Head of caudate nucleus (tissue), 42 donors: ENCODE measurements at places on chromosomes 11 and 22.
A peak's percentile ranks its signal among the peaks of the same experiment; 100 is the strongest.

DNA sequence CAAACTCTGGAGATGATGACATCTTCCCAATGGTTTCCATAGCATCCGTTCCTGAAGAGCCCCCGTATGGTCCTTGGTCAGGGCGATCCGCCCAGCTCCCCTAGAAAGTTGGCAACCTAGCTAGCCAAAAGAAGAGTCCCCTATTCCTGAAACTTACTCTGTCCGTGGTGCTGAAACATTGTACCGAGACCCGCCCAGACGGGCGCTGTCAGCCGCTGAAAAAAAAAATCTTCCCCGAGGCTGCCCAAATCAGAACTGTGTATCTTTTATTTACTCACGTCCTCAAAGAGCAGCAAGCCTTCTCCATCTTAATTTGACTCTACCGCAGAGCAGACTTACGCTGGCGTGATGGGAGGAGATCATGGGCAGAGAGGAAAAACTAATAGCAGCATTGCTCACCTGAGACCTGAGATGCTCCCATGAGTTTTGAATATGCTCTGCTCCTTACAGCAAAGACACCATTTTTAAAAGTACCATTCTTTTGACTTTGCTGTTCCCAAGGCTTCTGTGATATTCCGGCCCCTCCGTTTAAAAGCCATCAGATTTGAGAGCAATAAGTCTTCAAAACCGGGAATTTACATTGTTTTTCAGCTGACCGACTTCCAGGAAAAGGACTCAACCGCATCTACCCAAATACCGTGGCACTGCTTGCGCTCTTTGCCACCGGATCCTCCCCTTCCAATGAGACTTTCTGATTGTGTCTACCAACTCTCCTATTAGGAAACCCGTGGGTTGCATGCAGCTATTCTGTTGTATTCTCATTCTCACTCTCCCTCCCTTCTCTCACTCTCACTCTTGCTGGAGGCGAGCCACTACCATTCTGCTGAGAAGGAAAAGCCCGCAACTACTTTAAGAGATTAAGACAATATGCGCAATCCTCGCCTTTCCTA lies at the start of gene SLC17A6:
TSS of gene SLC17A6 (plus strand) at position 786 of the 890 bp plus-strand sequence. CDS start 153 bp downstream, outside the sequence.
- no peak for DNase-seq

DNA sequence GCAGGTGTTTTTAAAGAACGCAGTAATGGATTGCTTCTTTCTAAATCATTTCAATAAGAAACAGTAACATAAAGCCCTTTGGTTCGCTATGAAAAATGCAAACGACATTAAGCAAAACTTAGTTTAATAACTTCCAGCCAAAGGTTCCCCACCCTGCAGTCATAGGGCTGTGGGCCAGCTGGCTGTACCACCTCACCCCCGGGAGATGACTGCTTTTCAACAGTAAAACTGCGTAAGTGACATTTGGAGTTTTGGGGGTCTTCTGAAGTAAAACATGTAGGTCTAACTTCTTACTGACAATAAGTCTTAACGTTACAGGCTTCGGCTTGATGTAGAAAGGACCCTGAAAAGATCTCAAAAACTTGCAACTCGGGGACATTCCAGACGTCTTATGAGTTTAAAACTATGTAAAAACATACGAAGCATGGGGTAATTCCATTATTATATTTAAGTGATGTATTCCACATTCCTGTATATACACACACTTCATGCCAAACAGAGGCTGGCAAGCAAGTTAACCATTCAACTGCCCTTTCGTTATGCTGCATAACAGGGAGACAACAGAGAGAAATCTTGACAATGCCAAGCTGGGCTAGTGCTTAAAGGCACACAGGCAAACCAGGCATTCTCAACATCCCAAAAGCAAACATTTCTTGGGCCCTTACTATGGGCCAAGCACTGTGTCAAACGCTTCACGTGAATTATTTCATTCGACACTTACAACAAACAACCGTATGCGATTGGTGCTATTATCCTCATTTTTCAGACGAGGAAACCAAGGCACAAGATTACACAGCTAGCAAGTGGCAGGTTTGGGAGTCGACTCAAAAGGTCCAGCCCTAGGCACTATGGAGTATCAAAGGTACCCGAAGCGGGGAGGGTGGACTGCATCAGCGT lies 1.2 kb downstream of the MRTFA start:
- no peak for DNase-seq

DNA sequence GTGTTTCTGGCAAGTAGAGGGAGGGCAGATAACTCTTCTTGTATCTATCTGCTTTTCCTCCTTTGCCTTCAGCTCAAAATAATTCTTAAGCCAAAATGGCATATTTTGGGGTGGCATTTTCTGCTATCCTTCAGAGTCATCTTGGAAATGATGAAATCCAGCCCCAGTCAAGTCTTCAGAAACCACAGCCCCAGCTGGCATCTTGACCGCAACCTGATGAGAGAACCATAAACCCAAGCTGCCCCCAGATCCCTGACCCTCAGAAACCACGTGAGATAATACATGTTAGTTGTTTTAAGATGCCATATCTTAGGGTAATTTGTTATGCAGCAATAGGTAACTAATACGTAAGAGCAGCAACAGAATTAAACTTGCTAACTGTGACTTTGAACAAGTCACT lies 15.1 kb upstream of the PAMR1 start:
- no peak for DNase-seq

GRCh38 chr11:80649186-80649585 lies 1208.4 kb upstream of the TENM4 start:
- DNase-seq = no peak

DNA sequence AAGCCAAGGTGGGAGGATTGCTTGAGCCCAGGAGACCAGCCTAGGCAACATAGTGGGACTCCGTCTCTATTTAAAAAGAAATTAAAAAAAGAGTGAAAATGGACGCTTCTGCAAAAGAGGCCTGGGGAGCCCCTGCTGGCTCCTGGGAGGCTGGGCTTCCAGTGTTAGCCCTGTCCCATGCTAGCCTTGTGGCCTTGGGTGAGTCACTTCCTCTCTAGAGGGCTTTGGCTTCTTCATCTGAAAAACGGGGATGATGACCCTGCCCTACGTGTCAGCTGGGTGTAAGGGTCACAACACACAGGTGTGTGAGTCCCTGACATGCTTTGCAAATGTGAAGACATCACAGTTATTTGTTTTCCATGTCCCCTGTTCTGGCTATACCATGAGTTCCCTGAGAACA lies 32.8 kb downstream of the FAM227A start:
- no peak for DNase-seq

GRCh38 chr22:32649515-32650200 lies 151.8 kb upstream of the TIMP3 start:
- DNase-seq = no peak

DNA sequence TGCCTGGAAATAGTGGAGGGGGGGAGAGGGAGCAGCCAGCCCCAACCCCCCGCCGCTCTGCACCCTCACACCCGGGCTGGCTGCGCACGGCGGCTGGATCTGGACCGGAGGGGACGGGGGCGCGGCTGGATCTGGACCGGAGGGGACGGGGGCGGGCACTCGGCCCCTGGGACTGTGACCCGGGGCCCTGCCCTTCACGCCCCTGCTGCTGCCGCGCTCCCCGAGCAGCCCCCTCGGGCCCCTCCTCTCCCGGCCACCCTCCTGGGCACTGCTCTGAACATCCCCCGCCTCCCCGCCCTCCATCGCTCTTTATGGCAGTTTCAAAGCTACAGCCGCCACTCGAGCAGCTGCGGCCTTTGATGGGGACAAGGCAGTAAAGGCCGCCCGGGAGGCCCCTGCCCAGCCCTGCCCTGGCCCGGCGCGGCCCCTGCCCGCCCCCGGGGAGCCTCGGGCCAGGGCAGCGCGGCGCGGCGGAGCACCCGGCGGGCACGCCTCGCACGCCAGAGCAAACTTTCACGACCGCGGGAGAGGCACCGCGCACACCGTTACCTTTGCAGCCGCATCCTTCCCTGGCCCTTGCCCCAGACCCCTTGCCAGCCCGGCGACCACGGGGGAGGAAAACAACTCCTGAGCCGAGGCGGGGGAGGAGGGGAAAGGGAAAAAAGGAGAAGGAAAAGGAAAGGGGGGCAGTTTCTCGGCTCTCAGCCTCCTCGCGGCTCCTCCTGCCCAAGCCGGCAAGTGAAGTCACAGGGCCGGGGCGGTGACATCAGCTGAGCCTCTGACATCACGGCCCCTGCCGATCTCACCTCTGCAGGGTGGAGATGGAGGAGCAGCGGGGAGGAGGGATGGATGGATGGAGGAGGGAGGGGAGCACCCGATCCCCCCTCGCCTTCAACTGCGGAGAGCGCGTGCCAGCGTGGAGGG lies 13.1 kb upstream of the TCF20 start:
- peak; percentile 37 for DNase-seq

- DNase-seq = no peak
Measured at GRCh38 chr11:62817129-62817528, 11.9 kb upstream of the NXF1 start.

DNA sequence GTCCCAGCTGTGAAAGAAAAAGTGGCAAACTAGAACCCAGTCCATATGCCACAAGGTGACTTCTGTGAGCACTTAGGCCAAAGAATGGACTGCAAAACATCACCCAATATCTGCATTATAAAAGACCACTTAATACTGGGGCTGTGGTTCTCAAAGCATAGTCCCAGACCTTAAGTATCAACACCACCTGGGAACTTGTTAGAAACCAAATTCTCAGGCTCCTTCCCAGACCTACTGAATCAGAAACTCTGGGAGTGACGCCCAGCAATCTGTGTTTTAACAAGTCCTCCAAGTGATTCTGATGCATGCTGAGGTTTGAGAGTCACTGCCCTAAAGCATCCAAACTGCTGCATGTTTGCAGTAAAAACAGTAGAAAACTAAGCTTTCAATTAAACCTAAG lies 81.3 kb downstream of the SERGEF start:
- DNase-seq = no peak

GRCh38 chr22:21051145-21051830 lies 5.5 kb downstream of the LRRC74B start:
- DNase-seq = no peak

DNA sequence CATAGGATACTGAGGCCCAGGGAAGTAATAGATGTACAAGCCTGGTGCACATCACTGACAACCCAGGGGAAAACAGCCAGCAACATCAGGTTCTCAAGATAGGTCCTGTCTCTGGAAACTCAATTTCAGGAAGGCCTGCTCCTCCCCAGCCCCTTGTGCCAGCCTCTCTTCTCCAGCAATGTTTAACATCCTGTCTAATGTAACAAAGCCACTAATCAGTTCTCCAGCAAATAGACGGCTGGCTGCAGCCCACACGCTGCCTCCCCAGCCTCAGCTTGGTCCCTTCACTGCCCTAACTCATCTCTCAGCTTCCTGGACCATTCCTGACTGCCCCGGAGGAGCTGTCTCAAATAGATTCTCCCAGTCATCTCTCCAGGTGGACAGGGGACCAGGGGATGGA lies 37.8 kb downstream of the RPL27A start:
- no peak for DNase-seq

DNA sequence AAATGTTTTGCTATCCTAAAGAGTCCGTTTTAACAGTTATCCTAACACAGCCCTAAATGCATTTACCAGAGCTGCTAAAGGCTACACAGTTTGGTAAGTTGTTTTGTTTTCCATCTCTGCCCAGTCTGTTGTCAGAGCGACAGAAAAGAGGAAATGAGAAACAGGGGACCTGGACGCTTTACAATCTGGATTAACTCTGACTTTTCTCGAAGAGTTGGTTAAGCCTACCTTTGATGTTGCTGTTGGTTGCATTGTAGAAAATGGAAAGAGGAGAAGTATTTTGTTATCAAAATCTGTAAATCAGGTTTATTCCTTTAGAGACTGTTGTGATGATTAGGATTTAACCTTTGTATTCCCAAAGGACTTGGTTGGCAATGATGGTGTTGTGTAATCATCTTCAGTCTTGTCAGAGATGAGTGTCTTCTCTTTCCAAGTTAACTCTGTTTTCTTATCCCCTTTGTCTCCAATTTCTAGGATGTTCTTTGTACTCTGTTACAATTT lies 481 bp downstream of the ANGPTL5 start:
- DNase-seq = no peak

DNA sequence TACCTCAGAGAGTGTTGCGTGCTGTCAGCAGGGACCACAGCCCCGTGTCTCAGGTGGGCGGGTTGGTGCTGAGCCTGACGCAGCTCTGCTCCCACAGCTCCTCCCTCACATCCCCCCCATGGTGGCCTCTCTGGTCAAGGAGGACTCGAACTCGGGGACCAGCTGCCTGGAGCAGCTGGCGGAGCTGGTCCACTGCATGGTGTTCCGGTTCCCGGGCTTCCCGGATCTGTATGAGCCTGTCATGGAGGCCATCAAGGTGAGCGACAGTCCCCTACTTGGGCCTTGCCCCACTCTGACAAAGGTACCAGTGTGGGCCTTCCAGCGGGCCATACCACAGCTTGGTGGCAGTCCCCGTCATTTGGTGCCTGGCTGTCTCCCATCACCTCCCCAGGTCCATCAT lies 11.8 kb downstream of the USP35 start:
- DNase-seq = no peak

GRCh38 chr11:84882056-84882455 lies 745.1 kb downstream of the DLG2 start:
- no peak for DNase-seq

DNA sequence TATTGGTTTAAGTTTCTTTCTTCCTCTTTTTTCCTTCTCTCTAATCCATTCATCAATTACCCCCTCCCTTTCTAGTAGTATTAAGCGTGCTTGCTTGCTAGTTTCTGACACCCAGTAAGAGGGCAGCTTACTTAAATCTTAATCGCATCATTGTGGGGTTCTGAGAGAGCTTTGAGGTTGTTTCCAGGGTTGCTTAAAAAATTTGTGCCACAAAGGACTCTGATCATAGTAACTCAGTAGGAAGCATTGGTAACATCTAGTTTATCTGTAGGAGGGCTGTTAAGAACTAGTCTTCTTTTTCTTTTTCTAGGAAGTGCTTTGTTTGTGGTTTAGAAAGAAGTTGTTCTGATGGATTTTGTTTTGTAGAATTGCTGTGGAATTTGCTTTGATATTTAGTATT lies 45.3 kb downstream of the TMEM135 start:
- DNase-seq = no peak

GRCh38 chr11:83061883-83062282 lies 9.8 kb downstream of the RAB30 start:
- no peak for DNase-seq

DNA sequence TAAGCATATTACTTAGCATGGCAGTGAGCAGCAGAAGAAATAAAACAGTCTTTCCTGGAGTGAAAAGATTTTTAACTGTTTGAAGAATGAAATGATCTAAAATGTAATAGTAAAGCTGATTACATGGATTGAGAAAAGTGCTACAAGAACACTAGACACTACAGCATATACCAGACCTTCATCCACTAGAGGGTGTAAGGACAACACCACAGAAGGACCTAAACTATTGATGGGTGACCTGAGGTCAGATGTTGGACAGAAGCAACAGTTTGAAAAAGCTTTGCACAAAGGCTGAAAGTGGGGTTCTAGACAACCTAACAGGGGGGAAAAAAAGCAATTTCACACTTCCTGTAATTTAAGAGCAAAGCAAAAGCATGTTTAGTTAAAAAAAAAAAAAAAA lies 97.7 kb downstream of the RBFOX2 start:
- DNase-seq = no peak
